Activated effector memory CD4-positive, alpha-beta T cell treated with Interleukin-2 at 50 U/mL for 16 hours (primary cell): ENCODE measurements at places on chromosomes 5 and 9.

DNA sequence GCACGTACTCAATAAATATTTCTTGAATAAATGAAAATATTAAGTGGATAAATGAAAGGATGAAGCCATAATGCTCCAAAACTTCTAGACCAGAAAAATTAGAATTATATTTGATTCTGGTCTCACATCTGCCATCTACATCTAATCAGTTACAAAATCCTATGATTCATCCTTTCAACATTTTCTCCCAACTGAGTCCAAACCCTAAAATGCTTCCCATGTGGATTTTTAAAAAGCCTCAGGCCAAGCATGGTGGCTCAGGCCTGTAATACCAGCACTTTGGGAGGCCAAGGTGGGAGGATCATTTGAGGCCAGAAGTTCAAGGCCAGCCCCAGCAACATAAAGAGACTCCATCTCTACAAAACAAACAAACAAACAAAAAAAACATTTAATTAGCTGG is 31.6 kb upstream of the FST start:
- DNase-seq: no peak

- DNase-seq: no peak
Measured at GRCh38 chr9:90442723-90443122, 199.9 kb downstream of the DIRAS2 start.

DNA sequence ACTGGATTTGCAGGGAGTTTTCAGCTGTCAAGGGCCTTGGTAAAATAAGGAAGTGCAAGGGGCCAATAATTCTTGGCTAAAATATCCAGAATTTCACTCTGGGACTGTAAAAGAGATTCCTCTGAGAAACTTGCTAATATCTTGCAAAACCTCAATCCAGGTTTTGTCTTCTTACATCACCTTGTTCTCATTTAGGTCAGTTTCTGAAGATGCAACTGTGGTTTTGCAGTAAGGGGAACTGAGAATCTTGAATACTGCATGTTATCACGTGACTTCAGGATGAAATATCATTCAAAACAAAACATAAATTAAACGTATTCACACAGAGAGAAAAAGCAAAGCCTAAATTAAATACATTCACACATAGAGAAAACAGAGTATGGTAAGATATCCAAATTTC is 35.0 kb upstream of the RIC1 start:
- DNase-seq: no peak

- no peak for DNase-seq
Measured at GRCh38 chr5:32302835-32303754, 9.6 kb downstream of the MTMR12 start.
